ENCODE measurements at places on chromosomes 16 and 17. TPM values are rescaled to one million over a fixed set of nuclear protein-coding genes. Genes with fewer than 3 reads are reported as not detected.
A peak's percentile ranks its signal among the peaks of the same experiment; 100 is the strongest.

- peak; percentile 35 for DNase-seq
Measured at GRCh38 chr16:58409316-58409973, 17.2 kb downstream of the GINS3 start.

GRCh38 chr16:74561626-74562025 lies 45.3 kb downstream of the GLG1 start:
- no peak for DNase-seq

- no peak for DNase-seq
Measured at GRCh38 chr16:23694265-23694643, 15.6 kb downstream of the PLK1 start.

GRCh38 chr16:84607694-84608093 lies 10.2 kb downstream of the COTL1 start:
- DNase-seq = no peak

GRCh38 chr17:39486242-39486641 lies 25.0 kb downstream of the CDK12 start:
- DNase-seq = no peak

MINK1 gene
- total RNA-seq = 17.9 TPM

All from uterus (tissue), 4 donors.